ENCODE measurements at places on chromosomes 3 and 15.

DNA sequence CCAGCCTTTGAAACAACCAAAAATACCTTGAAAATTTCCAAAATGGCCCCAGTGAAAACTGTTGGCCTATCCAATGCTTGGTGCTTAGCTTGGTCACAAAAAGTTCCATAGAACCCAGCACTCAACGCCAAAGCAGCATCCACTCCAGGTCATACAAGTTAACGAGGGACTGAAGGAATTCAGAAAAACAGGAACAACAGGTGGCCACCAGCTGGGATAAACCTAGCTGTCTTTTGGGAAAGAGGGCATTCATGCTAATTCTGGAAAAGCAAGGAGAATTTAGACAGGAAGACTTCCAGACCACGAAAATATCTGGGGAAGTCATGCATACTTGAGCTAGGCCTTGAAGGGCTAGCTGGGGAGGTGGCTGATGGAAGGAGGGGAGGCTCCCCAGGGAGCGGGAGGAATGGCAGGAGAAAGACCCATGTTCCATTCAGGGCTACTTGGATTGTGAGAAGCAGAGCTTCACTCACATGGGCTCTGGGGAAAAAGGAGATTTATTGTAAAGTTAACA lies 28.6 kb downstream of the COLQ start:
- DNase-seq, result no peak

GRCh38 chr3:106317141-106318055 lies 448.6 kb upstream of the CBLB start:
- DNase-seq, result no peak

GRCh38 chr15:98384328-98385029 lies 263.9 kb upstream of the IGF1R start:
- no peak for DNase-seq

GRCh38 chr15:56174649-56175048 lies 69.0 kb downstream of the RFX7 start:
- DNase-seq, result no peak

GRCh38 chr3:9316881-9317361 lies 45.9 kb upstream of the THUMPD3 start:
- DNase-seq, result no peak

DNA sequence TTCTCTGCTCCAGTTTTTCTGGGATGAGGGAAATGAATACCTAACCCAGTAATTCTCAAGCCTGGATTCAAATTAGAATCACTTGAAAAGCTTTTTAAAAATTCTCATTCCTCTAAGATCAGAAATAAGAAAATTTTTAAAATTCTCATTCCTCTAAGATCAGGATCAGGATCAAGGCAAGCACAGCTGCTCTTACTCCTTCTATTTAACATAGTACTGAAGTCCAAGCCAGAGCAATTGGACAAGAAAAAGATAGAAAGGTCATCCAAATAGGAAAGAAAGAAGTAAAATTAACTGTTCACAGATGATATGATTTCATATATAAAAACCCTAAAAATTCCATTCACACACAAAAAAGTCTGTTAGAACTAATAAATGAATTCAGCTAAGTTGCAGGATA lies 24.2 kb upstream of the CLRN1 start:
- DNase-seq, result no peak

DNA sequence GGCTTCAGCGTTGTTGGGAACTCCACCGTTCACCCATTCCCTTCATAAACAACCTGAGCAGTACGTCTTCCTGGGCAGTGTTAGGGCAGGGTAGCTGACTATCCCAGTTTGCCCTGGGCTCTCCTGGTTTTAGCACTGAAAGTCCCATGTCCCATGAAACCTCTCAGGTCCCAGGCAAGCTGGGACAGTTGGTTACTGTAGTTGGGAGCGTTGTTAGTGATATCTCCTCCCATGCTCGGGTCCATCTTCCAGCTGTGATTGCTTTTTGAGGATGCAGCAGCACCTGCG lies 60.9 kb upstream of the HERC1 start:
- no peak for DNase-seq
